ENCODE measurements at places on chromosomes 5 and 9. TPM values are rescaled to one million over a fixed set of nuclear protein-coding genes. Genes with fewer than 3 reads are reported as not detected.

Gene PCDHGA5
- 0.12 TPM for total RNA-seq

Gene NUP155
- 56.6 TPM for total RNA-seq

Gene ENTPD8
- total RNA-seq = not detected

Gene N4BP3
- total RNA-seq = 1.1 TPM

Gene SHISAL2B
- not detected for total RNA-seq

Gene CTXN3
- not detected for total RNA-seq

Gene ZFP2
- not detected for total RNA-seq

Gene OGN
- total RNA-seq = not detected

Gene CRB2
- not detected for total RNA-seq

Gene PCA3
- total RNA-seq = not detected

- no peak overlapping the region for H3K4me3 ChIP-seq
- no peak overlapping the region for H3K27ac ChIP-seq
- no peak for DNase-seq
- H3K36me3 ChIP-seq = no peaks in the 10 kb centered on the region
- H3K27me3 ChIP-seq = peaks cover 16% of the 10 kb centered on the region
- H3K4me1 ChIP-seq = no peaks in the 10 kb centered on the region
These were observed 110.4 kb upstream of the LIFR start for GRCh38 chr5:38666668-38667498.

DNA sequence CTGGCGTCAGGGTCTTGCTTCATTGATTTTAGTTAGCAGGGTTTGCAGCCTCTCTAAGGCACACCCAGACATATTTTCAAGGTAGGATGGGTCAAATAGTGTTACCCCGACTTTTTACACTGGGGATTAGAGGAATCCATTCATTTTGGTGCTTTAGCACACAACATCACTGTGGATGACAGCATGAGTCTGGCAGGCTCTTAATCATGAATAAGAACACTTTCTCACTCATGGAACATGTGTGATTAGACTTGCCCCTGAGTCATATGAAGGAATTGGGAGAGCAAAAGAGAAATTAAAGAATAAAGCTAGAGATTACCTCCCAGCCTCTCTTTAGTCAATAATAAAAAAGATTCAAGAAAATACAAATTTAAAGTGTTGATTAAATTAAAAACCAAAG, 175.6 kb downstream of the SEMA5A start:
- no peak for DNase-seq
- no peaks in the 10 kb centered on the region for H3K4me1 ChIP-seq
- no peak overlapping the region for H3K4me3 ChIP-seq

DNA sequence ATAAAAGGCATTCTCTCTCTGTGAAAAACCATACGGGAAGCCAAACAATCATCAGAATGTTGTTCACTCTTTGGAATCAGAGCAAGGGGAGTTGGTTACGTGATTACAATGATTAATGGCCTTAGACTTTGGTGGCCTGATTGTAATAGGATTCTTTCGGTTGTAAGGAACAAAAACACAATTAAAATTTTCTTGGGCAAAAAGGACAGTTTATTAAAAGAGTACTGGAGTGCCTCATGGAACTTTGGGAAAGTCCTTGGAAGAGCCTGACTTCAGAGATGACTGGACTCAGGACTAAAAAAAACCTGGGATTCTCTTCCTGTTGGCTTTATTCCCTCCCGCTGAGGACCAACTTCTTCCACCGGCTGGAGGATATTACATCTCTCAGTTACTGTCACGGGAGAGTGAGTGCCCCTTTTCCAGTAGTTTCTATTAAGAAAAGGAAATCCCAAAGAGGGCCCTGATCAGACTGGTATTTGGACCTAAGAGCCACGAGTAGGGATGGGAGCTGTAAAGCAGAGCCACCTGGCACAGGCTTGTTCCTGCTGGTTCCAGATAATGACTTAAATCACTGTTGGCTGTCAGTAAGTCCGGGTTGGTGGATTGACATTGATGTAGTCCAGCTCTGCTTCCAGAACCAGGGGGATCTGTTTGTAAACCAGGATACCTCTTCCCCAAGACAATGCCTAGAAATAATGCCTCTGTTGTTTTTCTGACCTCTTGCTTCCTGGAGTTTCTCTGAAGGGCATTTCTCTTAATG, 53.9 kb downstream of the CFAP95 start:
- H3K4me3 ChIP-seq = no peak overlapping the region
- DNase-seq = no peak
- H3K4me1 ChIP-seq = no peaks in the 10 kb centered on the region
- no peak overlapping the region for H3K27ac ChIP-seq
- peaks cover 9% of the 10 kb centered on the region for H3K27me3 ChIP-seq
- no peaks in the 10 kb centered on the region for H3K36me3 ChIP-seq

GRCh38 chr9:136642439-136642921, 20.2 kb upstream of the EGFL7 start:
- H3K4me3 ChIP-seq = no peak overlapping the region
- H3K4me1 ChIP-seq = no peaks in the 10 kb centered on the region
- H3K27ac ChIP-seq = no peak overlapping the region

DNA sequence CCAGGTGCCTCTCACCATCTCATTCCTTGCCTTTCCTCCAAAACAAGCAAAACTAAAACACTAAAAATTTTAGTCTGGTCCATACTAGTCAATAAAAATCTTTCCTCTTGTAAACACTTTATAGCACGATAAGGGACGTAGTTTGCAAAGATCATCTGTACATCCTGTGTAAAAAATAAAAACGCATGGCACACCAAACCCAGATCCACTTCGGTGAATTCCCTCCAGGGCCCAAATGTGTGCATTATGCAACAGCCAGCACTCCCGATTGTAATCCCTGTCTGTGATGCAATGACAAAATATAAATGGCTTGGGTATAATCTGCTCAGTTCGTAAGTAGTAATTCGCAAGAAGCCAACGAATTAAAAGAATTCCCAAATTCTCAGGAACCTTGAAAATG, 1.4 kb downstream of the FAM169A start:
- H3K27me3 ChIP-seq = peaks cover 40% of the 10 kb centered on the region
- H3K4me1 ChIP-seq = peaks cover 13% of the 10 kb centered on the region
- no peak for DNase-seq
- peaks cover 1% of the 10 kb centered on the region for H3K36me3 ChIP-seq

- H3K36me3 ChIP-seq = no peaks in the 10 kb centered on the region
- no peak overlapping the region for H3K27ac ChIP-seq
- DNase-seq = no peak
- H3K4me3 ChIP-seq = no peak overlapping the region
These were observed 60.1 kb upstream of the BNC2 start for GRCh38 chr9:16930578-16930977.

GRCh38 chr5:79513308-79513703, 628 bp downstream of the HOMER1 start:
- H3K4me1 ChIP-seq = peaks cover 22% of the 10 kb centered on the region
- H3K27ac ChIP-seq = no peak overlapping the region
- peak overlapping the region; percentile 73 for H3K4me3 ChIP-seq
- no peak for DNase-seq
- H3K36me3 ChIP-seq = peaks cover 1% of the 10 kb centered on the region

DNA sequence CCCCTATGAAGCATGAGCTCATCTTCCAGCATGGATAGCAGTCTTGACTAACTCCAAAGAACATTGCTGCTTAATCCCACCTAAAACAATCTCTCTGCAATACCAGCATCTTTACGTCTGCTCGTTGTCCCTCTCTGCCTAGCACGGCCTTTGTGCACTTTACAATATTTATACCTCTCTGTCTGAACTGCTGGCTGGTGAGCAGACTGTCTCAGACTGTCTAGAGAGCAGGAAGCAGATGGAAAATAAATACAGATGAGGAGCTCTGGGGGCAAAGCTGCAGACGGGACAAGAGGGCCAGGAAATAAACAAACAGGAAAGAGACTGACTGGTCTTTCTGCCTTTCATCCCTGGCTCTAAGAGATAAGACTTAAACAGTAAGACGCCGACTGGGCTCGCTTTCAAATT, 224.8 kb downstream of the ENC1 start:
- H3K36me3 ChIP-seq = no peaks in the 10 kb centered on the region
- no peak for DNase-seq

- no peaks in the 10 kb centered on the region for H3K36me3 ChIP-seq
- no peak for DNase-seq
- no peak overlapping the region for H3K4me3 ChIP-seq
- H3K4me1 ChIP-seq = no peaks in the 10 kb centered on the region
These were observed 427.3 kb downstream of the PDE4D start for GRCh38 chr5:59466271-59466670.

DNA sequence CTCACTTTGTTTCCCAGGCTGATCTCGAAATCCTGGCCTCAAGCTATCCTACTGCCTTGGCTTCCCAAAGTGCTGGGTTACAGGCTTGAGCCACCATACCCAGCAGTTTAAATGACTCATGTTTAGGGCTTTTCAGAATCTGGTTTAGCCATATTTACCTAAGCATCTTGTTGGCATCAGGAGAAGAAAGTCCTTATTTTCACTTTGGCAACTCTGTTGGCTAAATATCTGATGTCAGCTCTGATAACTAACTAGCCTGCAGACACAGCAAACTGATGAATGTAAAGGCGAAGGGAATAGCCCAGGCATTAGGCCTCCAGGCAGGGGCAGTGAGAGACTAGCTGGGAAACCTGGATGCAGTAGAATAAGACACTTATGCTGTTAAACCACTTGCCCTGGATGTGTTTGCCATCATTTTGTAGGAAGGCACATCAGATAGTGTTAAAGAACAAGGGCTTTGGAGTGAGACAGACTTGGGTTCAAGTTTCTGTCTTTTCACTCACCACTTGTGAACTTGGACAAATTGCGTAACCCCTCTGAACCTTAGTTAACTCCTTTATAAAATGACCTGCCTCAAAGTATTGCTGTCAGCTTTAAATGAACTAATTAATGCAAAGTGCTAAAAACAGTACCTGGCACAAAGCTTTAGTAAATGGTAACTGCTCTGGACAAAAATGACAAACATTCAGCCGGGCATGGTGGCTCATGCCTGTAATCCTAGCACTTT, 34.7 kb upstream of the GARNL3 start:
- no peak for DNase-seq
- H3K4me3 ChIP-seq = no peak overlapping the region
- peaks cover 14% of the 10 kb centered on the region for H3K27me3 ChIP-seq
- H3K36me3 ChIP-seq = no peaks in the 10 kb centered on the region
- peaks cover 7% of the 10 kb centered on the region for H3K4me1 ChIP-seq

GRCh38 chr9:97397220-97397619, 14.7 kb upstream of the TDRD7 start:
- H3K36me3 ChIP-seq = peaks cover 4% of the 10 kb centered on the region
- no peak overlapping the region for H3K4me3 ChIP-seq
- H3K4me1 ChIP-seq = peaks cover 40% of the 10 kb centered on the region
- H3K27ac ChIP-seq = peak overlapping the region; percentile 47
- DNase-seq = peak; percentile 90

DNA sequence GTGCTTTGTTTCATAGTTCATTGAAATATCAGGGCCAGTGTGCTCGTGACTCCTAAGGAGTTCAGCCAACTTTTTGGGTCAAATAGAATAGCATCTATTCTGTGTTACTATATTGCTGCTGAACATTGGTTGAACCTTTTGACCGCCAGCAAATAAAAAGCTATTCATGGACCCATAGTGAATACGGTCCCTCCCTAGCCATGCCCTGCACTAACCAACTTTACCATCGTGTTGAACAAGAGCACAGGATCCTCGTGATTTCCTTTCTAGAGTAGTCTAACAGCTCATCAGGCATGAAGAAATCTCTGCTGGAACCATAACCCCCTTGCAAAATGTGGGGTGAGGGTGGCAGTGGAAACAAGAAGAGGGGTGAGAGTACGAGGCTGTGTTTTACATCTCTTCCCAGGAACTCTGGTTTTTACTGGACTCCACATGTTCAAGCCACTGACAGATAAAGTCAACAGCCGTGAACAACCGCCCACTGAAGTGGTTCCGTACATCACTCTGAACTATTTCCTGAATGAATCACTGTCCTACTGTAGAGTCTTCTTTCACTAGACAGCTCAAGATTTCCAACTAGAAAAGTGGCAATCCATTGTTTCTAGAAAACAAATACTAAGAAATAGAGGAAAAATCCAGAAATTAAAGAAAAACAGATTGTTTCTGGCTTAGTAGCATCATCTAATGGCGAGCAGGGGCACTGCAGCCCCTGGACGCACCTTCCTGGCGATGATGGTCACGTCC, 70.1 kb upstream of the SPATA31E1 start:
- no peaks in the 10 kb centered on the region for H3K36me3 ChIP-seq
- H3K27ac ChIP-seq = no peak overlapping the region
- H3K27me3 ChIP-seq = peaks cover 8% of the 10 kb centered on the region
- H3K4me3 ChIP-seq = no peak overlapping the region

- no peaks in the 10 kb centered on the region for H3K4me1 ChIP-seq
- H3K27ac ChIP-seq = no peak overlapping the region
- no peak for DNase-seq
- H3K4me3 ChIP-seq = no peak overlapping the region
- no peaks in the 10 kb centered on the region for H3K36me3 ChIP-seq
These were observed 115.4 kb downstream of the ZNF608 start for GRCh38 chr5:124630767-124631704.

DNA sequence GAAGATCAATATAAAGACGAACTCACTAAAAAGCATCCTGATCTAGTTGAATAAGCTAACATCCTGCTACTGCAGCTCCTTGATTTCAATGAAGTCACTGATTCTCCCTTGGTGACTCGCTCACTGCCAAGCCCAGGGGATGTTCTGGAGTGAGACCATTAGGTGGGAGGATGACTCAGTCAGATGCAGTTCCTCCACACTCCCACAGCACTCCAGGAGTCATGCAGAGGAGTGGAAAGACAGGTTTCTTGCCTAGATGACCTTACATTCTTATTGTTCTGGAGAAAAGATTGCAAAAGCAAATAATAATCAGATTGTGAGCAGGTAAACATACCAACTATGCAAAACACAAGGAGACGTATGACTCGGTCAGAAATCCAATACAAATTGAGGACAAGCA, 15.3 kb downstream of the GCNT4 start:
- H3K4me3 ChIP-seq = no peak overlapping the region
- peaks cover 11% of the 10 kb centered on the region for H3K4me1 ChIP-seq
- DNase-seq = no peak

GRCh38 chr5:1442222-1443145, 2.8 kb downstream of the SLC6A3 start:
- H3K4me3 ChIP-seq = no peak overlapping the region
- no peaks in the 10 kb centered on the region for H3K36me3 ChIP-seq
- peaks cover 45% of the 10 kb centered on the region for H3K27me3 ChIP-seq
- peaks cover 5% of the 10 kb centered on the region for H3K4me1 ChIP-seq
- DNase-seq = peak; percentile 27

- no peak overlapping the region for H3K4me3 ChIP-seq
- H3K27ac ChIP-seq = no peak overlapping the region
- peaks cover 3% of the 10 kb centered on the region for H3K36me3 ChIP-seq
- H3K4me1 ChIP-seq = peaks cover 11% of the 10 kb centered on the region
These were observed 189.5 kb downstream of the SEC61B start for GRCh38 chr9:99411479-99412115.

DNA sequence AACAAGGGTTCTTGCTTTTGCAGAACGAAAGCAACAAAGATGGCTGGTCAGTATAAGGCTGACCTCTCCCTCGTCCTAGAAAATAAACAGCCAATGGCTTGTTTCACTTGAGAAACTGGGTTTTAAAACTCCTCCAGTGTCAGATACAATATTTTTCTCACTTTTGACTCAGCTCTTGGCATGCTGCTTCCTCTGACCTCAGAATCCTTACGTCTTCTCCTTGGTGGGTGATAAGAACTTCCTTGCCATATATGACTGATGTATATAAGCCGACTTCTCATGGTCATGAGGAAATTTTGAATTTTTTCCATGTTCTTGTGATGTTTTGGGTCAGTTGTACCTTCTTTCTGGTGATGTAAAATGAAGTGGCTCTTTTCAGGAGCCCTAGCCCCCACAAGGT, 3.8 kb downstream of the ZNF618 start:
- peaks cover 2% of the 10 kb centered on the region for H3K36me3 ChIP-seq
- H3K4me3 ChIP-seq = no peak overlapping the region
- H3K27ac ChIP-seq = no peak overlapping the region
